ENCODE measurements at places on chromosomes 3 and 15.

DNA sequence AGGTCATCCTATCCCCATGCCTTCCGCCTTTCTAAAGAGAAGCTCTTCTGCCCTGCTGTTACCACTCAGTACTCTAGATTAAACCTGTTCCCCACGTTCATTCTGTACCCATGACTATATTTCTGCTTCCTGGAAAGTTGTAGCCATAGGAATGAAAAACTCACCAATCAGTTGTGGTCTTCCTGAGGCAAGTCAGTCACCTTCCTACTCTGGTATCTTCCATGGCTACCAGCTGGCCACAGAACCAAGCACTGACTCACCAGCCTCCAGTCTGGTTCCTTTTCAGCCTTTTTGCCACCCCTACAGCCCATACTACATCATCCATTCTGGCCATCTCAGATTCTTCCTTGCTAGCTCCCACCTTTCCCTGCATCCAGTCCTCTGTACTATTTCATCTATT lies 46.4 kb downstream of the TMEM44 start:
- DNase-seq = no peak

GRCh38 chr3:93931597-93932229 lies 42.0 kb downstream of the PROS1 start:
- DNase-seq = no peak

GRCh38 chr15:72838311-72838731 lies 54.8 kb upstream of the ADPGK start:
- no peak for DNase-seq

GRCh38 chr3:56754741-56755417 lies 46.9 kb downstream of the ARHGEF3 start:
- no peak for DNase-seq

DNA sequence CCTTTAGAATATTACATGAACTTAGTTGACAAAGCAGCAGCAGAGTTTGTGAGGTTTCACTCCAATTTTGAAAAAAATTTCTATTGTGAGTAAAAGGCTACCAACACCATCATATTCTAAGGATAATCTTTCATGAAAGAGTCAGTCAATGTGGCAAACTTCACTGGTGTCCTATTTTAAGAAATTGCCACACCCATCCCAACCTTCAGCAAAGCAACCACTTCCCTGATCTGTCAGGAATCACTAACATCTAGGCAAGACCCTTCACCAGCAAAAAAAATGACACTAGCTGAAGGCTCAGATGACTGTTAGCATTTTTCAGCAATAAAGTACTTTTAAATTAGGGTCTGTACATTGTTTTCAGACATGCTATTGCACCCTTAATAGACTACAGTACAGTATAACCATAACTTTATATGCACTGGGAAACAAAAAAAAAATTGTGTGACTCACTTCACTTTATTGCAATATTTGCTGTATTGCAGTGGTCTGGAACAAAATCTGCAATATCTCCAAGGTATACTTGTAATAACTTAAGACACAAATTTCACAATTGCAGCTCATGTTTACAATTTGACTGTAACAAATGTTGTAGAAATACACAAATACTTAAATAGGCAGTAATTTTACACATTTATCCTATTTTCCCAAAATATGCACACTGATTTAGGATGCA lies 38.9 kb upstream of the ALCAM start:
- no peak for DNase-seq

GRCh38 chr15:25327686-25328085 lies 111.1 kb downstream of the UBE3A start:
- no peak for DNase-seq

- DNase-seq = no peak
Observed at GRCh38 chr15:38424101-38424552, 29.8 kb upstream of the FAM98B start.

DNA sequence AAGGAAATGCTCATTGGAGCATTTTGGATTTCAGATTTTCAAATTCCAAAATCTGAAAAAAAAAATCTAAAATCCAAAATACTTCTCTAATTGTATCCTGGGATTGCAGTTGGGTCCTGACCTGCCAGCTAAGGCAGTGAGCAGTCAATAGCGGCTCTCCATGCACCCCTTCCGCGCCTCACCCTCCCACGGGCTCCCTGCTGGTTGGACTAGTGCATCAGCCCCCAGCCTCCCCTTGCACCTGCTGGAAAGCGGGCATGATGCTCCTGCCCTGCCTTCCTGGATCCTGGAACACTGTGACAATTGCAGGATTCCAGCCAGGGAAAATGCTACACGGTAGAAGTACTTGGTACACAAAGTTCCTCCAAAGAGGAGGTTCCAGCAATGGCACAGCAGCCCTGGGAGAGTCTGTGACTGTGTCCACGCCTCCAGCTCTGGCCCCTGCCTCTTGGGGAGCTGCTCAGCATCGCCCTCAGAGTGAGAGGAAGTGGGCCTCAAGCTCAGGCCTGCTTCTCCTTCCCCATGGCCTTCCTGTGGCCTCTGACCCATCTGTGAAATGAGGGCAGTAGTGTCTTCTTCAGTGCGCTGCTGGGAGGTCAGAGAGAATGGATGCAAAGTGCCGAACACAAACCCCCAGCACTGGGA lies 39.5 kb upstream of the CHRNB4 start:
- DNase-seq = no peak

- no peak for DNase-seq
Observed at GRCh38 chr3:159971311-159971710, 17.3 kb upstream of the IL12A start.

GRCh38 chr3:58034738-58035523 lies 26.7 kb downstream of the FLNB start:
- DNase-seq = no peak

Measured in esophagus squamous epithelium (tissue), 5 donors.